ENCODE measurements at places on chromosomes 1 and 21. TPM values are rescaled to one million over a fixed set of nuclear protein-coding genes. Genes with fewer than 3 reads are reported as not detected.

GBP2 gene
- total RNA-seq: 170 TPM

DNA sequence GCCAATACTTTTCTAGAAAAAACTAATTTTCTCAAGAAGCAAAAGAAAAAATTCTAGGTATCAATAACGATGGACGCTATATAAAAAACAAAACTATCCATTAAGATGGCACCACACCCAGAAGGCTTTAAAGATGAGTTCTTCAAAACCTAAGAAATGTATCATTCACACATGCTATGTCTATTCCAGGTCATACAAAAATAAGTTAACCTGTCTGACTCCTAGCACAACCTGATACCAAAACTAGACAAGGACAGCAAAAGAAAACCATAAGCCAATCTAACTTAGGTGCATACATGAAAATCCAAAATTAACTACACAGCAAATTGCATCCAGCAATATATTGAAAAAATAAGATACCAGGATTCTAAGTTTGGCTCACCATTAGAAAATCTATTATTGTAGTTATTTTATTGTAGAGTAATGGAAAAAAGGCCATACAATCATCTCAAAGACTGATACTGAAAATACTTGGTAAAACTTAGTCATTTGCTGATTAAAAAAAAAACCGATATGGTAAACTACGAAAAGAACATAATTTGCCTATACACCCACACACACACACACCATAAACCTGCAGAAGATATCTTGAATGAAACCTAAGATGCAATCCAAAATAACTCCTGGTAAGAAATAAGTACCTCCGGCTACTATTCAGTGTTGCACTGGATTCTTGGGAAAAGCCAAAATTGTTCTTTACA is 55.0 kb downstream of the TRAF5 start:
- ATAC-seq: no peak

GRCh38 chr21:32306021-32306780 is 7.5 kb downstream of the MRAP start:
- ATAC-seq: no peak

GRCh38 chr1:41791667-41792484 is 126.8 kb downstream of the HIVEP3 start:
- no peak for ATAC-seq

- ATAC-seq: no peak
Measured at GRCh38 chr1:155499953-155500639, 62.5 kb downstream of the ASH1L start.

DNA sequence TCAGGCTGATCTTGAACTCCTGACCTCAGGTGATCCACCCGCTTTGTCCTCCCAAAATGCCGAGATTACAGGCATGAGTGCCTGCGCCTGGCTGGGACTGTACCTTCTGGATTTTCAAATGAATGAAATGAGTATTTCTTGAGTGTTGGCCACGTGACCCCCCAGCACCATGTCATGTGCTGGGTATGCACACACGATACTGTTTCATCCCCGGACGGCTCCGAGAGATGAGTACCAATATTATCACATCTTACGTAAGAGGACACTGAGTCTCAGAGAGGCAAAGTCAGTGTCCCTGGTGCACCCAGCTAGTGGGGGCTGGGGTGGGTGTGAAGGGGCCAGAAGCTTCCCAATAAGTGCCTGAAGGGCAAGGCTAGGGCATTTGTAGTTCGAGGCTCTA is 780 bp upstream of the CROCC start:
- no peak for ATAC-seq

Data from gastroesophageal sphincter (tissue), 4 donors.